ENCODE measurements at places on chromosomes 1 and 21.

DNA sequence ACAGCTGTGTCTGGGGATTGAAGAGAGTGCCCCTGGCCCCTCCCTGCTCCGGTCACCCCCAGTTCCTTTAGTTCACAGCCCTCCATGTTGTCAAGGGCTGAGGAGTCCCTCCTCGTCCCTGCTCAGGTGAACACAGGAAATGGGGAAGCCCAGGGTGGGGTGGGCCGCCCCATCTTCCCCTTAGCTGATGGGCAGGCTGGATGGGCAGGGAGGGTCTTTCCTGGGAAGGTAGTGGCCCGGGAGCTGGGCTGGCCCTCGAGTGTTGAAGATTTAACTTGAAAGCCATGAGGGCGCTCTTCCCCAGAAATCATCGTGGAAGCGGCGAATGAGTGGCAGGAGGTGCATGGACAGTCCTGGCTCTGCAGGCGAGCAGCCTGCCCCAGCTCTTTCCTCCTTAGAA is 18.3 kb upstream of the NPHP4 start:
- DNase-seq: no peak

GRCh38 chr1:93620172-93620840 is 61.3 kb downstream of the BCAR3 start:
- DNase-seq: no peak

DNA sequence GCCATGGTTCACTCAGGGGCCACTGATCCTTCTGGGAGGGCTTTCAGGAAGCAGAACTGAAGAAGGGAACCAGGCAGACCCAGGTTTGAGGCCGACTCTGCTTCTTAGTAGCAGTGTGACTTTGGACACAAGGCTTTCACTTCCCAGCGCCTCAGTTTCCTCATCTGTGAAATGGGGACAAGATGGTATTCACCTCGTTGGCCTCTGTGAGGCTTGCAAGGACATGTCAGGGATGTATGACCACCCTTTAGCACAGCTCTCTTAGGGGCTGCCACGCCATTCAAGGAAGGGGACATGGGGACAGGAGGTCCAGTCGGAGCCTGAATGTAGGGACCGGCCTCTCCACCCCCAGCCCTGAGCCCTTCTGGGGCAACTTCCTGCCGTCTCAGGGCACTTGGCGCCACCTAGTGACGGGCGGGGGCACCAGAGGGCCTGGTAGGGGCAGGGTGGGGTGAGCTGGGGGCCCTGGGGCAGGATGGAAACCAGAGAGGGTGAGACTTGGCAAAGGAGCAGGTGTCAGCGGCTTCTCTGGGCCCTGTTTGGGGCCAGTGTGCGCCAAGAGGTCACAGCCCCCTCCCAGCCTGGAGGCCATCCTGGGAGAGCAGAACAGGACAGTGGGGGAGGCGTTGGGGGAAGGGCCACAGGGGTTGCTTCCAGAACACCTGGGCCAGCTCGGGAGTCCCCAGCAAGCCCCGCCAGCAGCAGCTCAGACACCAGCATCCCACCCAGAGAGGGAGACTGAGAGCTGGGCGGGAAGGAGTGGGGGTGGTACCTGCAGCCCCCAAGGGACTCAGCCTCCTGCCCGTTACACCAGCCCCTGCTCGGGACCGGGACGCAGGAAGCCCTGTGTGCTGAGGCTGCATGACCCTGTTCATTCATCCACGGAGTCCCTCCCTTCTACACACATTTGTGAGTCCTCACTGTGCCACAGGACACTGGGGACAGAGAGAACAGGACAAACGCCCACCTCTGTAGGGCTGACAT is 102.5 kb upstream of the TARDBP start:
- DNase-seq: peak; percentile 77

- peak; percentile 47 for DNase-seq
Observed at GRCh38 chr1:117612517-117613248, 6.8 kb downstream of the TENT5C start.

GRCh38 chr1:22736501-22737080 is 26.0 kb downstream of the EPHB2 start:
- DNase-seq: no peak

DNA sequence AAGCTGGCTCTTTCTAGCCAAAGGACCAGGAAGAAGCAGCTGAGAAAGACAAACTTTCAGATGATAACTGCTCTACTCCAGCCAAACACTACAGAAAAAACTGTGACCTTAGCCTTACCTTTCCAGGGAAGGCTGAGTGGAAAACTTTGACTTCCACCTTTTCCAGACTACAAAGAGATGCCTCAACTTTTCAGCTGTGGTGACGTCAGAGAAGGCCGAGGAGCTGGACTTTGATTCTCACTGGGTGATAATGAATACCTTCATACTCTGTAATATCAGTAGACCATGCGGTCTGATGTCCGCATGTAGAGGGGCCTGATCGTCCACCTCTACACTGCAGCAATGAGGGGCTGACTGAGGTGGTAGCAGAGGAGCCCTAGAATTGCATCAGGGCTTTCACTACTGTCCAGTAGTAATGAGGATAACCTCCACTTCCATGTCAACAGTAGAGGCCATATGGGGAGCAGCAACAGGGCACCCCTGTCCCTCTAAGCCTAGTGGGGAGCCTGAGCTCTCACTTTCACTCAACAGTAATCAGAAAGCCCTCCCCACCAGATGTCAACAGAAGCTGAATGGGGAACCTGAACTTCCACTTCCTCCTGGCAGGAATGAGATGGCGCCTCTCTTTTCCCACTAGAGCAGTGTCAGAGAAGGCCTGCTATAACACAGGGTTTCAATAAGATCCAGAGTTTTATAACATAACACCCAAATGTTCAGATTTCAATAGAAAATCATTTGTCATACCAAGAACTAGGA is 28.4 kb upstream of the PADI1 start:
- DNase-seq: no peak

DNA sequence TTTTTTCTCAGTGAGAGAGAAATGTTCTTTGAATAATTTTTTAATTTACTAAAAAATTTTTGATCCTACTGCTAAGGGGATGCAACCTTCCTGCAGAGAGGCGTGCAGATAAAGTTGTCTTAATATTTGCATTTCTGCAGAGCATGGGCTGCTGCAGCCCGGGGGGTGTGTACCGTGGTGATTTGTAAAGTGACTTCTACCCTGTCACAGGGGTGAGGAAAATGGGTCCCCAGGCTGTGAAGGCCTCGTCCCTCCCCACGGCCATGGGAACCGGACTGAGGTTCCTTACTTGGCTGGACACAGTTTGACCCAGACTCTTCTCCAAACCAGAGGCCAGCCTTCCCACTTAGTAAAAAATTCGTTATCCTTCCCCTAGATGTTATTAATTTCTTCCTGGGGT is 9.5 kb upstream of the C1orf174 start:
- DNase-seq: no peak

- DNase-seq: no peak
Observed at GRCh38 chr21:15557925-15558324, 171.9 kb upstream of the USP25 start.

DNA sequence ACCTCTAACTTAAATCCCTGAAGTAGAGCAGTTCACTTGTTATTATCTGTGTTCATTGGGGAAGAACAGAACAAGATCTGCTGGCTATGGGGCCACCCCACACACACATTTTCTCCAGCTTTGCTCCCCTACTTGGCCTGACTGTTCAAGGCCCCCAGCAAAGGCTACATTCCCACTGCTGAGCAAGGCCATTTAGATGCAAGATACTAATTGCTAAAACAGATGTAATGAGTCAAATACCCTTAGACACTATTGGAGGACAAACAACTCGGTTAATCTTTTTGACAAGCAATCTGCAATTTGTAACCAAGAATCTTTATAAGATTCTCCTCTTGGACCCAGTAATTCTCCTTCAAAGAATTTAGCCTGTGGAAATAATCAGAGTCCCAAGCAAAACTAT is 67.7 kb downstream of the NAV1 start:
- DNase-seq: no peak

GRCh38 chr1:161159087-161159912 is at the start of gene USP21:
USP21 (plus strand) TSS chr1:161159500; CDS start chr1:161160641, 1,141 bp downstream.
- DNase-seq: peak; percentile 95

DNA sequence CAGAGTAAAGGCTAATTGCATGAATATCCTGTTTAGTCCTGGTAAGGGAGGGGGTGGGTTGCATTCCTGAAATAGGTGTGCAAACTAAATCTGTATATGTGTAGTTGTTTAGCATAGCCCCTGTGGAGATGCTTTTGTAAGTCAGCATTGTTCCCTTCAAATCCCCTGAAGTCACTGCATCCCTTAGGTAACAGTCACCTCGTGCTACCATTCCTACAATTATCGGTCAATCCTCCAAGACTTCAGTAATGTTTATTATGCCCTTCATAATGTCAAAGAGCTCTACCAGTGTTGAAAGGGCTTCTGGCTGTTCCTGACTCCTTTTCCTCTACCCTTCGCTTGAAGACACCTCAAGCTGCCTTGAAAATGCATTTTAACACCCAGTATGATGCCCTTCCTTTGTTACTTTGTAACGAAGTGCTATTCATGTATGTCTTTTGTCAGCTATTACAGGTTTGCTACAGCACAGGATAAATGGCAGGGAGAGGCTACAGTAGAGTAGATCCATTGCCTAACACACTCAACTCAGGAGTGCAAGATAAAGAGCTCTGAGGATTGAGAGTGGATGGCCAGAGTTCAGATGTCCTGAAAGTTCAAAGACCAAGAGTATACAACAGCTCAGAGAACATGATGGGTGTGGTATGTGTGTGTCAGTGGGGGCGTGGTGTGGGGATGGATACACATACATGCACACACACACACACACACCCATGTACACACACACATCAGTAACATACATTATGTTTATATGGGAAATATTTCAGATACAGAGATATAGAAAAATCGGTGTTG is 27.4 kb upstream of the FOXD3 start:
- no peak for DNase-seq

- no peak for DNase-seq
Observed at GRCh38 chr1:35454176-35454575, 103.0 kb downstream of the KIAA0319L start.

DNA sequence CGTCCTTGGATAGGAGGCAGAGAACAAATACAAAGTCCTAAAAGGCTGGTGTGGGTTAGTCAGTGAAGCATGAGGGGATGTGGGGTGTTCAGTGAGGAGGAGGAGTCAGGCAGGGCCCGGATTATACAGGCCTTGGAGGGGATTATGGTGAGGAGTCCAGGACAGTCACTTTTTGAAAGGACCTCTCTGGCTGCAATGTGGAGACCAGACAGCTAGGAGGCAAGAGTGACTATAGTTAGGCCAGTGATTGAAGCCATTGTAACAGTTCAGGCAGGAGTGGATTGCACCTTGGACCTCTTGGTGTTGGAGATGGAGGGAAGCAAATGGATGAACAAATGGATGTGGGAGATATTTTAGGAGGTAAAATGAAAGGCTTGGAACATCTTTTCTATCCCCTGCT is 115.8 kb downstream of the C1orf94 start:
- DNase-seq: no peak
